ENCODE measurements at places on chromosomes 6 and 20.

DNA sequence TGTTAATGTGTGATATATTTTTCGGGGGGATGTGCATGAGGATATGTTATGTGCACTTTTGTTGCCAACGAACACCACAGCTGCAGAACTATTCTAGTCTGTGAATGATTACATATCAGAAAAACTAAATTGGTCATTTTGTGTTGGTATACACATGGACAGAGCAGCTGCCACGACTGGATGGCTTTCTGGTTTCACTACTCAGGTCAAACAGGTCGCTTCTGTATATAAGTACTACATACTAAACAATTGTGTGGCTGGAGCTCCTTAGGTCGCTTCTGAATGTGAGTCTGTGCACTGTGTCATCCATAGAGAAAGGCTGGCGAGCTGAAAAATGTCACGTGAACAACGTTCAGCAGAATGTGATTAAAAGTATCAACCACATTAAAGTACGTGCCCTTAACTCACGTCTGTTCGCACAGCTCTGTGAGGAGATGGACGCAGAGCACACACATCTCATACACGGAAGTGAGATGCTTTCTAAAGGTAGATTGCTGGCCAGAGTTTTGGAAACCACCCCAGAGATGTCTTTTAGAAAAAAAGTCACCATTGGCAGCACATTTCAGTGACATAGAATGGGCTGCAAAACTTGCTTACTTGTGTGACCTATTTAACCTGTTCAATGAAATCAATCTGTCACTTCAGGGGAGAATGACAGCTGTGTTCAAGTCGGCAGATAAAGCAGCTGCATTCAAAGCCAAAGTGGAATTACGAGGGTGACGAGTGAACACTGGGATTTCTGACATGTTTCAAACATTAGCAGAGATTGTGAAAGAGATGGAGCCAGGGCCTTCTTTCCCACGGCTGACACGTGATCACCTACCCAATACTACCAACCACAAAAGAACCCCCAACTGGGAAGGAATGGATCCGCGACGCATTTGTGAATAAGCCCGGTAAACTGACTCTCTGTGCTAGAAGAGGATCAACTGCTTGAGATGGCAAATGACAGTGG lies 176.6 kb downstream of the PDE10A start:
- DNase-seq = no peak

DNA sequence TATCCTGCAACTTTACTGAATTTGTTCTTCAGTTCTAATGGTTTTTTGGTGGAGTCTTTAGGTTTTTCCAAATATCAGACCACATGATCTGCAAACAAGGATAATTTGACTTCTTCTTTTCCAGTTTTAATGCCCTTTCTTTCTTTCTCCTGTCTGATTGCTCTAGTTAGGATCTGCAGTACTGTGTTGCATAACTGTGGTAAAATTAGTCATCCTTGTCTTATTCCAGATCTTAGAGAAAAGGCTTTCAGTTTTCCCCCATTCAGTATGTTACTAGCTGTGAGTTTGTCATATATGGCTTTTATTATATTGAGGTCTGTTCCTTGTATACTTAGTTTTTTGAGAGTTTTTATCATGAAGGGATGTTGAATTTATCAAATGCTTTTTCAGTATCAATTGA lies 4.3 kb downstream of the MICA start:
- DNase-seq = no peak

- DNase-seq = no peak
Measured at GRCh38 chr6:125839471-125839870, 48.7 kb downstream of the NCOA7 start.

GRCh38 chr20:61437280-61438206 lies 185.5 kb downstream of the CDH4 start:
- no peak for DNase-seq

- DNase-seq = no peak
Measured at GRCh38 chr6:109496036-109496772, 13.2 kb upstream of the ZBTB24 start.

DNA sequence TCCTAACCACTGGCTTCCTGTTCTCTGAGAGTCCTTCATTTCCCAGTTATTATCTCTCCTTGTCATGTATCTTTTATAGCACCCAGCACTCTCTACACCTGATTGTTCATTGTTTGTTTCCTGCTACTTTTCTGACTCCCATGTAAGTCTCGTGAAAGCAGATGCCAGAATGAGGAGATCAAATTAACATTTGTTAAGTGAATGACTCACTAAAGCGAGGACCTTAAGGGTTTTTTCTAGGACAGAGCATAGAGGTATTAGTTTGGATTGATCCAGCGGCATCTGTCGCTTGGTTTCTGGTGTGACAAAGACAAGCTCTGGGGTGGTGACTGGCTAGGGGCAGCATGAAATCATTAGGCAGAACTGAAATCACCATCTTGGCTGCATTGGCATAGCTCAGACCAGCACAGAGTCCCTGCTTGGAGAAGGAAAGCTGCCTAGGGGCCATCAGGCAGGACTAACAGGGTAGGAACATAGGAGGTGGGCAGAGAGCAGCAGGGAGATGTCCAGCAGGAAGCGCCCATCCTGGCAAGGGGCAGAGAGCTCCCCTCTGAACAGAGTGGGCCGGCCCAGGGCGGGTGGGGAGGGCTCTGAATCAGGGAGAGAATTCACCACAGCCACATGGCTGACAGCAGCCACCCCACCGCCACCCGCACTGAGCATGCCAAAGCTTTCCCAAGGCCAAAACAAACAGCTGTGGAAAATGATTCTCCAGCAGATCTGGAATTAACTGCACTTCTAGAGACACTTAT lies 97.1 kb upstream of the CEP85L start:
- no peak for DNase-seq

GRCh38 chr6:69861986-69862385 lies 4.4 kb upstream of the COL19A1 start:
- no peak for DNase-seq

DNA sequence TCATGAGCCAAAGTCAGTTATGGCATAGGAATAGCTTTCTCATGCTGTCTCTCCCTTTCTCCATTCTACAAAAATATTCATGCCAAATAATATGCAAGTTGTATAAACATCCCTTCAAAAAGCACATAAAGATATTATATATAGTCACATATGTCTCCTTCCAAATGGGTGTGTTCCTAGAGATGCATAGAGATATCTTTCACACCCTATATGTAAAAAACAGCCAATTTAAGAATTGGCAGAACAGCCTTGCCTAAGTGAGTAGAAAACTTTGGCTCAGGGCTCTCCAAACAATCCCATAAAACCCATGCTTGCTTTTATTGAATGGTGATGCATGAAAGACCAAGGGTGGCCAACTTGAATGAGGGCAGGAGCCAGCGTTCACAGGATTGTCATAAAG lies 274.7 kb upstream of the SUPT3H start:
- no peak for DNase-seq

DNA sequence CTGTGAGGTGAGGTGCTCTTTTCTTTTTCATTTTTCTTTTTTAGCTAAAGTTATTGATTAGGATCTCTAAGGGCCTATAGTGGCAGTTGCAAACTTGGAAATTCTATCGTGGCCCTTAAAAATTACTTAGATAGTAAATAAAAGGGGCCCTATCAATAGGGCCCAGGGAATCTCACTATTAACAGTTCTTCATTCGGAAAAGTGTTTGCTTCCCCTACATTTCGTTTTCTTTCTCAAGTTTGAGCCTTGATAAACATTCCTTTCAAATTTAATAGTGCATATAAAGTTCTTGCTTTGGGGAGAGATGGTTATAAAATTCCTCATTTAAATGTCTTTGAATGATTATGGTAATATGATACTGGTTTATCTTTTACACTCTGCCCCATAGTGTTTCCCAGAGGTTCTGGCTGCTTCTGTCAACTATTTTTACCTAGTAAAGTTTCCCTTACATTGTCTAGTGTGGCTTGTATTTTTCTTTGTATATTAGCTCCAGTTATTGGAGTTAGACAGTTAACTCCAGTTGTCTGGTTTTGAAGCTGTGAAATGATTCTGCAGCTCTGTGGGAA lies 70.4 kb upstream of the GLP1R start:
- DNase-seq = no peak

DNA sequence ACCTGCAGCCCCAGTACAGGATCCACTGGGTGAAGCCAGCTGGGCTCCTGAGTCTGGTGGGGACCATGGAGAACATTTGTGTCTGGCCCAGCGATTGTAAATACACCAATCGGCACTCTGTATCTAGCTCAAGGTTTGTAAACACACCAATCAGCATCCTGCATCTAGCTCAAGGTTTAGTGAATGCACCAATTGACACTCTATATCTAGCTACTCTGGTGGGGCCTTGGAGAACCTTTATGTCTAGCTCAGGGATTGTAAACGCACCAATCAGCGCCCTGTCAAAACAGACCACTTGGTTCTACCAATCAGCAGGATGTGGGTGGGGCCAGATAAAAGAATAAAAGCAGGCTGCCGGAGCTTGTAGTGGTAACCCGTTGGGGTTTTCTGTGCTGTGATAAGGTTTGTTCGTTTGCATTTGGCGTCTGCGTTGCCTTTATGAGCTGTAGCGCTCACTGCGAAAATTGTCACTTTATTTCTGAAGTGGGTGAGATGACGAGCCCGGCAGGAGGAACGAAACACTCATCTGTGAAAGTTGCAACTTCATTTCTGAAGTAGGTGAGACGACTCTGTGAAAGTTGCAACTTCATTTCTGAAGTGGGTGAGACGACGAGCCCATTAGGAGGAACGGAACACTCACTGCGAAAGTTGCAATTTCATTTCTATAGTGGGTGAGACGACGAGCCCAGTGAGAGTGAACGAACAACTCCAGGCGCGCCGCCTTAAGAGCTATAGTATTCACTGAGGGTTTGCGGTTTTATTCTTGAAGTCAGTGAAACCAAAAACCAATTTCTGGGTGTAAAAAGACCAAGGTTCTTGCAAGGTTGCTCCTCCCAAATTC lies 31.1 kb downstream of the SERPINB6 start:
- DNase-seq = peak; percentile 81

- DNase-seq = no peak
Measured at GRCh38 chr6:96545882-96546281, 17.0 kb upstream of the FHL5 start.

DNA sequence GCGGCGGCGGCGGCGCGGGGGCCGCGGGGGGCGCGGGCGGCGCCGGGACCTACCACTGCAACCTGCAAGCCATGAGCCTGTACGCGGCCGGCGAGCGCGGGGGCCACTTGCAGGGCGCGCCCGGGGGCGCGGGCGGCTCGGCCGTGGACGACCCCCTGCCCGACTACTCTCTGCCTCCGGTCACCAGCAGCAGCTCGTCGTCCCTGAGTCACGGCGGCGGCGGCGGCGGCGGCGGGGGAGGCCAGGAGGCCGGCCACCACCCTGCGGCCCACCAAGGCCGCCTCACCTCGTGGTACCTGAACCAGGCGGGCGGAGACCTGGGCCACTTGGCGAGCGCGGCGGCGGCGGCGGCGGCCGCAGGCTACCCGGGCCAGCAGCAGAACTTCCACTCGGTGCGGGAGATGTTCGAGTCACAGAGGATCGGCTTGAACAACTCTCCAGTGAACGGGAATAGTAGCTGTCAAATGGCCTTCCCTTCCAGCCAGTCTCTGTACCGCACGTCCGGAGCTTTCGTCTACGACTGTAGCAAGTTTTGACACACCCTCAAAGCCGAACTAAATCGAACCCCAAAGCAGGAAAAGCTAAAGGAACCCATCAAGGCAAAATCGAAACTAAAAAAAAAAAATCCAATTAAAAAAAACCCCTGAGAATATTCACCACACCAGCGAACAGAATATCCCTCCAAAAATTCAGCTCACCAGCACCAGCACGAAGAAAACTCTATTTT lies 2.0 kb downstream of the FOXC1 start:
- no peak for DNase-seq

DNA sequence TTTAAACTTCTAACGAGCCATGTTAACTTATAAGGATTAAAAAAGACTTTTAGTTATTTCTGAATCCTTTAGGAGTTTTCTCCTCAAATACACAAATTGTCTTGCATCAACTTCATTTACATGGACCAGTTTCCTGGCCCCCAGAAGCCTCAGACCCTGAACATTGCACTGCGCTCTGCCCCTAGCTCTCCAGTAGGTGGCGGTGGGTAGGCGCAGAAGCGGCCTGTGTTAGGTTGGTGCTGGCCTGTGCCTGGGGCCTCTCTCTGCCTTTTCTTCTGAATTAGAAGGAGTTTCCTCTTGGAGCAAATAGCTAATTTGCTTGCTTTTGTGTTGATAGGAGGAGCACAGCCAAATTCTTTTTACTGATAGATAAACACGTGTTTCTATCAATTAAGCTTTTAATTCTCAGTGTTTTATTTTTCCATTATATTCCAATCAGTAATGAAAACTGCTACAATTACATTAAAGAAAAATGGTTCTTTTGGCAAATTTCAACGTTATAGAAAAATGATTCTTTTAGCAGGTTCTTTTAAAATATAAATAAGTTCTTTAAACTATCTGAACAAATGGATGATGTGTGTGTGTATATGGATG lies 44.4 kb downstream of the DTD1 start:
- peak; percentile 47 for DNase-seq

GRCh38 chr6:160029525-160029924 lies 60.6 kb downstream of the IGF2R start:
- no peak for DNase-seq

DNA sequence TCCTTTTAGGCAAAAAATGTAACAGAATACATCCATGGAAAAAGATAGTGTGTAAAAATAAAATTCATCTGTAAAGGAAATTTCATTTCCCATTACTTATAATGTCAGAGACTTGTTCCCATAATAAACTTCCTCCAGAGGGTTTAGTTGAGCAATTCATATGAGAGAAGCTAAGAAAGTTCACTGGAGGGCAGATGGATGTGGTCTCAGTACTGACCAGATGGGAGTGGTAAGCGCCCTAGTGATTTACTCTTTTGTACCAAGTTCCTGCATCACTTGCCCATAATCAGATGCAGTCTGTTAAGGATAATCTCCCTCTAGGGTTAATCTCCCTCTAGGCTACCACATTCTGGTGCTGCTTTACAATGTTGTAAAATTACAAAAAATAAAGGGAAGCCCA lies 61.7 kb downstream of the ESF1 start:
- no peak for DNase-seq

DNA sequence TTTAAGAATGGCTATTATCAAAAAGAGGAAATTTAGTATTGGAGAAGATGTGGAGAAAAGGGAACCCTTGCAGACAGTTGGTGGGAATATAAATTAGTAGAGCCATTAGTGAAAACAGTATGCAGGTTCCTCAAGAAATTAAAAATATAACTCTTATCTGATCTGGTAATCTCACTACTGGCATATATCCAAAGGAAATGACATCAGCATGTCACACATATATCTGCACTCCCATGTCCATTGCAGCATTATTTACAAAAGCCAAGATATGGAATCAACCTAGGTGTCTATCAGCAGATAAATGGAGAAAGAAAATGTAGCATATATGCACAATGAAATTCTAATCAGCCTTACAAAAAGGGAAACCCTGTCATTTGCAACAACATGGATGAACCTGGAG lies 2.6 kb downstream of the SIRPG start:
- DNase-seq = no peak

DNA sequence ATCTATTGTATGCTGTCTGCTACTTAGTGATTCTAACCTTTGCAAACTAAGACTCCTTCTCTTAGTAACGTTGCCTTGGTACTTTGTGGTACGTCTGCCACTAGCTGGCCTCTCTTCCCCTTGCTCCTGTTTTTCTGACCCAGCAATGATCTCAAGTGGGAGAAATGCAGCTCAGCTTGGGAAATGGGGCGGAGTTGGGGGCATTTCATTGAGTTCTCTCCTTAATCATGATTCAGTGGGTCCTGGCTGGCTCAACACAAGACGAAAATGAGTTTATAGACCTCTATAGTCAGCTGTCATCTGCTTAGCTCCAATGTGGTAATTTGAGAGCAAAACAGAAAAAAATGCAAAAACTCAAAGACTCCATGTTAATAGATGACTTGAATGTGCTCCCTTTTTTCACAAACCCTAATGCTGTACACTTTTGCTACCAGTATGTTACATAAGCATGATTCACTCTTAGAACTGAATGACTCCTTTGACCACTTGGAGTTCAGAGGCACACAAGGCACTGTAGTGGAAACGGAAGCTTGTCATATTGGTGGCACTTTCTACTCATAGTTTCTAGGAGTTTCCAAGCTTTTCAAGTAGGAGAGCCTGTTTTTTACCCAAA lies 55.3 kb upstream of the SOX4 start:
- no peak for DNase-seq
